ENCODE measurements at places on chromosomes 7 and 10.

DNA sequence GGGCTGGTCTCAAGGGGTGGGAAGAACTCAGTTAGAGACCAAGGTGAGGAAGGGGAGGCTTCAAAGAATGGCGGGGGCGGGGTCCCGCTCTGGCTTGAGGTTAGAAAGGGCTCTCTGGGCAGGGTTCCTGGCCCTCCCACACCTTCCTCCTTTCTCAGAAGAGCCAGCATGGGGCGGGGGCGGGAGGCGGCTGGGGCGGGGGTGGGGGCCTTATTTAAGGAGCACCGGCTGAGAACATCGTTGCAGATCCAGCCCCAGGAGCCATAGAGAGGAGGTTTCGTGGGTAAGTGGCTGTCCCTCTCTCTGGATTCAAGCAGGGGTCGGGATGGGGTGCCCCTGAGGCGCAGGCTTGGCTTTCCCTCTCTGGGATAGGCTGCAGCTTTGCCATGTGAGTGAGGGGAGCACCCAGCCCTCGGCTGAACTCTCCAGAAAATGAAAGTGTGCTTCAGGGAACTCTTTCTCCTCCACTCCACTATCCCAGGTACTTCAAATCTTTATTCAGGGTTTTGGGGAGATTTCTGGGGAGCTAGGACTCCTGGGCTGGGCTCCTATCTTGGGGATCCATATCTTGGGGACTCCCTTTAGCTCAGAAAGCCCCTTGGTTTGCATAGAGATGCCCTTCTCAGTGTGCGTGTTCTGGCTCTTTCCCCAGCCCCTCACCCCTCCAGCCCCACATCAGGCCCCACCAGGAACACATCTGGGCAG is 3.3 kb upstream of the CUEDC2 start:
- DNase-seq = no peak

GRCh38 chr10:73117976-73118743 is 7.9 kb downstream of the NUDT13 start:
- no peak for DNase-seq

- peak; percentile 85 for DNase-seq
Measured at GRCh38 chr10:35822316-35822715, 180.2 kb upstream of the FZD8 start.

GRCh38 chr10:90175161-90175681 is 473.8 kb downstream of the KIF20B start:
- DNase-seq = no peak

DNA sequence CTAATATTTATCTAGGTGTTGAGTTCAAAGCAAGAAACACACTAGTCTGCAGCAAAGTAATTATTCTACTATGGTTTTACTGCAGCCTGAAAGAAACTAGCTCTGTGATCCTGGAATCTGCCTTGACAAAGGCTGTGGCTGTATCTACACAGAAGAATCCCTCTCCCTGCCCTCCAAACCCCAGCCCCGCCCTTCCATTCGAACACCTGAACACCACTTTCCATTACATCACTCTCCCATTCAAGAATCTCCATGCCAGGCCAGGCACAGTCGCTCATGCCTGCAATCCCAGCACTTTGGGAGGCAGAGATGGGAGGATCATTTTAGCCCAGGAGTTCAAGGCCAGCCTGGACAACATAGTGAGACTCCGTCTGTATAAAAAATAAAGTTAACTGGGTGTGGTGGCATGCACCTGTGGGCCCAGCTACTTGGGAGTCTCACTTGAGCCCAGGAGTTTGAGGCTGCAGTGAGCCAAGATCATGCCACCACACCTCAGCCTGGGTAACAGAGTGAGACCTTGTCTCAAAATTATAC is 23.3 kb downstream of the LRRC20 start:
- no peak for DNase-seq

DNA sequence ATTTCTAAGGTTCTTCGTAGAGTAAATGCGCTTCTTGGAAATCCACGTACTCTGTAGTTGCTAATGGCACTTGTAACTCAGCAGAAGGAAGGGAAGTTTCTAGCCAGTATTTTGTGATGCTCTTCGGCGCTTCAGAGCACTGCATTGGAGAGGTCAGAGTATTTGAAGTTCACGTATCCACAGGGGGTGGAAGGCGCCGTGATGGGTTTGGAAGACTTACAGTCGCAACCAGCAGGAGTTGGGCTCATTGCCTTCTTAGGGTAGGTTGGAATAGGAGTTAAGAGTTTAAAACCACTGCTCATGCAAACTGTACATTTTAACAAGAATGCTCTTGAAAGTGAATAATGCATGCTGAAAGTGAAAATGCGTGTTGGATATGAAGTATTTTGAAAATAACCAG is 49.1 kb downstream of the SHH start:
- DNase-seq = no peak

DNA sequence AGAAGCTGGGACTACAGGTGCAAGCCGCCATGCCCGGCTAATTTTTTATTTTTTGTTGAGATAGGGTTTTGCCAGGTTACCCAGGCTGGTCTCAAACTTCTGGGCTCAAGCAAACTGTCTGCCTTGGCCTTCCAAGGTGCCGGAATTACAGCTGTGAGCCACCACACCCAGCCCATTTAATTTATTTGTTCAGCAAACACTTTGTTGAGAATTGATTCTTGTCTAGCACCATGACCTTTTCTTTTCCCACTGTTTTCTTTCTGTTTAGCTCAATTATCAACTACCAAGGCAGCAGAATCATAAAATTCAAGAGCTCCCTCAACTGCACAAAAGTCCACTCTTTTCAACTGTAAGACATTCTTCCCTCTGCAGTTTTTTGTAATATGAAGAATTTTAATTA is 47.8 kb upstream of the PARD3 start:
- DNase-seq = no peak

GRCh38 chr10:43851030-43851429 is 202.3 kb upstream of the ZNF32 start:
- no peak for DNase-seq

GRCh38 chr7:30743371-30744074 is 8.4 kb upstream of the INMT start:
- DNase-seq = no peak

DNA sequence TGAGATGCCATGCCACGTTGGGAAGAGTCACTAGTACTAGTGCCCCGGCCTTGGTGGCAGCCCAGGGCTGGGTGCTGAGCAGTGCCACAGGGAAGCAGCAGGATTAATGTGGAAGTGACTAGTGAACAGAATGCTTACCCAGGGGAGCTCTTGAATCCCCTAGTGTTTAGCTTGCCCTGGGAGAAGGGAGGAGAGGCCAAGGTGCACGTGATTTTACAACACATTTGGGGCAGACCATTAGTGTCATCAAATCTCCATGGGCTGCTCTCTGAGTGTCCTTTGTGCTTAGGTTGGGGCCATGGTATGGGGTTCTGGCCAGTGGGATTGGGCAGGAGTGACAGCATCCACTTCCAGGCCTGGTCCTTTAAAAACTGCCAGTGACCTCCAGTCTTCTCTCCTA is 37.5 kb downstream of the ARHGAP22 start:
- no peak for DNase-seq

DNA sequence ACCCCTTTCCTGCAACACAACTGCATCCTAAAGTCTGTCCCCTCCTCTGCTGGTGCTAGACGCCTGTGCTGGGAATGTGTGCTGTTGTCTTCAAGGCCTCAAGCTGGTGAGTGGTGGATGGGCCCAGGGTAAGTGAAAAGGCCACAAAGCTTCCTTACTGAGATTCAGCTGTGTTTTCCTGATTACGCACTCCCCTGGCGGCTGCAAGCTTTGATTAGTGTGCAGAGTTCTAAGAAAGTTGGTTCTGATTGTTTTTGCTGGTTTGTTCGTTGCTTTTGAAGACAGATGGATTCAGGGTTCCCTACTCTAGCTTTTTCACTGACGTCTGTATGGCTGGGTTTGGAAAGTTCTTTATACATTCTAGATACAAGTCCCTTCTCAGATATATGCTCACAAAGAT is 11.9 kb upstream of the FOXL3 start:
- DNase-seq = no peak

GRCh38 chr10:59814878-59815277 is 61.6 kb upstream of the MRLN start:
- DNase-seq = no peak

DNA sequence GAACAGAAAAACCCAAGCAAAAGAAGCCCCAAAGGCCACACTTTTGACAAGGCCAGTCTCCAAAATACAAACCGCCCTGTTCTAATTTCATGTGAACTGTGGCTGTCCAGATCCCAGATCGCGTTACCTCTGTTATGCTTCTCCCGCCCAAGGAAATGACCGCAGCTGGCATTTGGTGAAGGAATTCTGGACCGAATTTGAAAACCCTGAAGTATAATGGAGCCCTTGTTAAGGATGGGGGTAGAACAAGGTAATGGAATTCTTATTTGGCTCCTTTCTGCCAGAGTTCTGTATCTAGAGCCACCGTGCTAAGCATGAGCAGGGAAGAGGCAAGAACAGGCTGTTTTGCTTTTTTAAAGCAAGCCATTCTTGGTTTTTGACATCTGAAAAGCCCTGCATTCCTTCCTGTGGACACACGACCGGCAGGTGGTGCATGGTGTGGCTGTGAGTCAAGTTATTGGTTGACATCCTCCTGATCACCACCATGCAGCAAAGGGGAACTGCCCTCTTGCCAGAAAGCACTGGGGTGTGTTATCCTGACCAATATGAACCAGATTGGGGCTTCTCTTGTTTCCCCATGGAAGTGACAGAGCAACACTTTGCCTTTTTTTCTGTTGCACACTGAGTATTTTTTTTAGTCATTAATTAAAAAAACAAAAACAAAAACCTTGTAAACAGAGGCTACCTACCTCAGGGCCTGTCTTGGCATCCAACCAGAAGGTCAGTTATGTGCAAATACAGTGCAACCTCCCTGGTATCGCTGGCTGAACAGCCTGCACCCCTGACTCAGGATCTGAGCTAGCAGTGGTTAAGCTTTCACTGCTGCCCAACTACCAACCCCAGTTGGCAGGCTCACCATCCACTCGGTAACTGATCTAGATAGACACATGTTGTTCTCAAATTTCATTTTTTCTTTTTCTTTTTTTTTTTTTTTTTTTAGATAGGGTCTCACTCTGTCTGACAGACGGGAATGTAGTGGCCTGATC is 14.2 kb downstream of the UCMA start:
- DNase-seq = no peak

GRCh38 chr10:122022276-122022675 is 33.3 kb downstream of the TACC2 start:
- DNase-seq = no peak

GRCh38 chr10:108817584-108817983 is 1105.7 kb downstream of the XPNPEP1 start:
- no peak for DNase-seq

DNA sequence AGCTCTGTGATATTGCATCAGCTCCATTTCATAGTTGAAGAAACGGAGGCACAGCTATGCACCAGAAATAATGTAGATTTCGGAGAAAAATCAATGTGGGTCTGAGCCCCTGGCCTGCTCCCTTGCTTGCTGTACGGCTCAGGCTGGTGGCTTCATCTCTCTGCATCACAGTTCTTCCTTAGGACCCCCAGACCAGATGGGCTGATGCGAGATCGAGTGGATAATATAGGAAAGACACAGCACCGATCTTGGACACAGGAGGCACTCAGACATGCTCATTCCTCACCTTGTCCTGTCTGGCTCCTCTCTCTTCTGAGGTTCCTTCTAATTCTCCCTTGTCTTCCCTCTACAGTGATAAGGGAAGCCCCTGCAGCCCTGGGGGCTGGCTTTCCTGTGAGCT is 365.9 kb upstream of the ZMIZ1 start:
- DNase-seq = no peak

DNA sequence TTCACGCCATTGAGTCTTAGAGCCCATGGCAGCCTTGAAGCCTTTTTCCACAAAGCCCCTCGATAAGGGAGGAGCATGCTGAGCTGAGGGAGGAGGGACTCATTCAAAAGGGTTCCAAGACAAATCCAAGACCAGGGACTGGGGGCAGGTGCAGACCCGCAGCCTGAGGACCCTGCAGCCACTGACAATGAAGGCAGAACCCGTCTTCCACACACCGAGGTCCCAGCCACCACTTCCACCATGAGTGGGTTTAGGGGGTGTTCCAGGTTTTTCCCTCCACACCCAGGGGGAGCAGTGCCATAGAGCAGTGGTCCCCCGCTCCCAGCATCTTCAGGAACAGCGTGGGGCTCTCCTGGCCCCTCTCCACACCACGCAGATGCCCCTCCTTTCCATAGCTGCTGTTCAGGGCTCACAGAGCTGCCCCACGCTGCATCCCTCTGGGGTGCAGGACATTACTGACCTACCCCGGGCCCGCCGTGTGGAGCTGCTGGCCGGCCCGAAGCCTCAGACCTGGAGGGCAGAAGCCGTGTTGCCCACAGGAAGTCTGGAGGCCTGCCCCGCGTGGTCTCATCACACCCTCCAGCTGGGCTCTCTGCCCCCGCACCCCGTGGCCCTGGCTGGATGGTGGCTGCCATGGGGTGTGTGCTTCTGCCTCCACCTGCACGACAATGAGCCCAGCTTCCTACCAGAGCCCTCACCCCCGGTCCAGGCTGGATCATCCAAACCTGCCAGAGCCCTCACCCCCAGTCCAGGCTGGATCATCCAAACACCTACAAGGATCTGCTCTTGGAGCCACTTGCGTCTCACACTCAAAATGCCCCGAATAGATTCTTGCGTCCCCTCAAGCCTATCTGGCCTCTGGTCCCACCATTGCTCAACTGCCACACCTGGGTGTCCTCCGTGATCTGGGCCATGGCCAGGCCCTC is 220.0 kb upstream of the TCERG1L start:
- DNase-seq = no peak

- no peak for DNase-seq
Measured at GRCh38 chr10:58775960-58776567, 263.4 kb downstream of the BICC1 start.

GRCh38 chr10:63503395-63503794 is 17.8 kb upstream of the REEP3 start:
- no peak for DNase-seq

DNA sequence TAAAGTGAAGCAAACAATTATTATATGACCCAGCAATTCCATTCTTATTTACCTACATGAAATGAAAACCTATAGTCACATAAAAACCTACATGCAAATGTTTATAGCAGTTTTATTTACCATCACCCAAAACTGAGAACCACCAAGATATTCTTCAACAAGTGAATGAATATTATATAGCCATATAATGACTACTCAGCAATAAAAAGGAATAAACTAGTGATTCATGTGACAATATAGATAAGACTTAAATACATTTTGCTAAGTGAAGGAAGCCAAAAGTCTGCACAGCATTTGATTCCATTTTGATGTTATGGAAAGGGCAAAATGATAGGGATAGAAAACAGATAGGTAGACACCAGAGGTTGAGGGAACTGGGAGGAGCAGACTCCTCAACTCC is 31.7 kb downstream of the PODXL start:
- DNase-seq = no peak

DNA sequence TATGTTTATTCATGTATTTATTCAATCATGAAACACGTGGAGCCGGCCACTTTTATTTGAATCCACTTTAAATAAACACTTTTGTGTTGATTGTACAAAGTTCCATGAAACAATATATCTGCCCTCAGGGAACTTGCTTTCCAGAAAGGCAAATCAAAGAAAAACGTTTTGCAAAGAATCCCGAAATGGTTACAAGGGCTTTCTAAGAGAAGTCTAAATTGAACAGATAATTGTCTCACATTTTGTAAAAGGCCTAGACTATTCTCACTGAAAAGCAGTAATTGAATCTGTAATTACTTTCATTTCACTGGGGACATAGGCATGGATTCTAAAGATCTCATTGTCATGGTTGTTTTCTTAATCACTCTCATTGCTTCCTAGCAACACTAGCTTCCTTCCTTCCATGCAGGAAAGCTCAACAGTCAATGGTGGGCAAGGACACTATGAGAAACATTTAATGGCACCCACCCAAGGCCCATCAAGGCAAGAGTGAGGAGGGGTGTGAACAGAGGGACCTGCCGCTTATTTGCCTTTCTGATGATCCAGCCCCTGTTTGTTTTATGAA is 622.4 kb upstream of the C7orf33 start:
- no peak for DNase-seq
